ENCODE measurements at places on chromosomes 1 and 21.

DNA sequence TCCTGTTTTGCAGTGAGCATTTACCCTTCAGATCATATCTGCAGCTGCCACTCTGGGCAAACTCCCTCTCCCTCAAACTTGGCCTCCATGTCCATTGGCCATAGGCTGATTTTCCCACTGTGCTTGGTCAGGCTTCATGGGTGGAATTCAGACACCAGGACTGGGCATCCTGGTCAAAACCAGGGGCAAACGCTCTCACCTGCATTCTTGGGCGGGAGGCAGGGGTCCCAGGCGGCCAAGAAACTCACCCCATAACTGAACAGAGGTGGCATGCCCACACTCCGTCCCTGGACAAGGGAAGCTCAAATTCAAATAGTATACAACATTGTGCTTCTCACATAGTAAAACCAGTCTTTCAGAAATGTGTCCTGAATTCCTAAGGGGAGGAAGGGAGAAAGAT, 81.1 kb upstream of the ZNF648 start:
- no peak for DNase-seq

- DNase-seq = peak; percentile 47
Measured at GRCh38 chr1:155591770-155592169, 18.2 kb upstream of the MSTO1 start.

- DNase-seq = no peak
Measured at GRCh38 chr1:76234061-76234460, 159.5 kb downstream of the ST6GALNAC3 start.

GRCh38 chr1:46757247-46757955, 38.5 kb upstream of the EFCAB14 start:
- no peak for DNase-seq

DNA sequence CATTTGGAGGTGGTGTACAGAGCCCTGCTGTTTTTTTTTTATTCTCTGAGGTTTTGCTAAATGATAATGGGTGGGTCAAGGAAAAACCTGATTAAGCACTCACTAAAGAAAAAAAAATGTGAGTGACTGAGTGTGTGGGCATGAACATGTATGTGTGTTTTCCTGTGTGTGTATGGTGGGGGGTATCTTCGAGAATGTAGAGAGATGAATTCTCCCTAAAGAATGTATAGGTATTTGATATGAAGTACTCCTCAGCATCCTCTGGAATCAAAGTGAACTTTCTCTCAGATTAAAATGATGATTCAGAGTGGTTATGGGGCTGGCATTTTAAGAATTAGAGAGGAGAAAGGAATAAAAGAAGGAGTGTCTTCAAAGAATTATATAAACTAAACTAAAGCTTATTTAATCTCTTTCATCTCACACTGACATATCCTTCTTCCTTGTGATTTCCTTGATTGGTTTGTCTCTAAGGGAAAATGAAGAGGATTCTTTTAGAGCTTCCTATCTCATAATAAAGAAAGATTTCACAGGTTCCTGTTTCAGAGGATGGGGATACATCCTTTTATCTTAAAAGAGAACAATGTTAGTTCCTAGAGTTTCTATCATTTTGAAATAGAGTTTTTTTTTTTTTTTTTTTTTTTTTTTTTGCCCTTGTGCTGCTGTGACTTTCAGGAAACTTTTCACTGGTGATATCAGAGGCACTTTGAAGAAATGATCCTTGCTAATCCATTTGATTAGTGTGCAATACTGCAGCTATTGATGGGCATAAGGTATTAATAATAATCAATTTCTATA, 23.9 kb downstream of the S1PR1 start:
- DNase-seq = no peak

- DNase-seq = no peak
Measured at GRCh38 chr1:233496993-233497392, 116.9 kb upstream of the KCNK1 start.

DNA sequence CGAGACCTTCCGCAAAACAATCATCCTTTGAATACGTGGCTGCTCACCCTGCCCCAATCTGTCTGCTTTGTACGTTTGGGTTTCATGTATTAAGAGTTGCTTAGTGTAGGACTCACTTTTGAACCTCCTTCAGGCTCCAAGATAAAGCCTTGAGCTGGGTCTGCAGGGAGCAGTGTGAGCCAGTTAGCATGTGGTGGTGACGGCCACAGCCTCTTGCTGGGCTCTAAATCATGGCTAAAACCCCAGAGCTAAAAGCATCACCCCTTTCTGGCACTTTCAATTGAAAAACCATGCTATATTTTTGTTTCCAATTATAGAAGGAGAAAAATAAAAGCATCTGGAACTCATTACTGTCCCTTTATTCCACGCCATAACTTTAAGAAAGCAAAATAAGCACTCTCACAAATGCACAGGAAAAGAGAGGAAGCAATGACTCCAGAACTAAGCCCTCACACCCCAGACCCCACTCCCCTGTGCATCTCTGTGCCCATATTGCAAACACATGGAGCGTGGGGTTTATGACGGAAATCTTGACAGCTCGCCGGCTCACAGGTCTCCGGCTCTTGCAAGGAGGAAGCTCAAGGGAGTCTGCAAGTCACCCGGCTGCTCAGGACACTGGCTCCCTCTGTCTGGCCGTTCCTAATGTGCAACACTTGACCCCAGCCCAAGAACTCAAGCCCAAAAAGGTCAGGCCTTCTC, 135.5 kb downstream of the MIS18A start:
- no peak for DNase-seq

DNA sequence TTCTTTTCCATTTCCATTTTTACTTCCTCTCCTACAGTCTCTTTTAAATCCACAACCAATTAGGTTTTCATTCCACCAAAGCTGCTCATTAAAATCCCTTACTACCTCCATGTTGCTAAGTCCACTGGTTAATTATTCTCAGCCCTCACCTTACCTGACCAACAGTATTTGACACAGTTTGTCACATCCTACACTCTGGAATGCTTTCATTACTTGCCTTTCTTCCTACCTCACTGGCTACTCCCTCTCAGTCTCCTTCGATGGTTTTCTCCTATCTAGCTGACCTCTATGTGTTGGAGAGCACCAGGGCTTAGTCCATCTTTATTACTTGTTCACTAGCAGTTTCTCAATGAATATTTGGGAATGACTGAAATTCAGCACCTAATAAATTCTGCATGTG, 78.6 kb downstream of the NME7 start:
- no peak for DNase-seq

GRCh38 chr1:201346987-201347386, 30.5 kb downstream of the TNNT2 start:
- no peak for DNase-seq

GRCh38 chr1:121522061-121522759, 337.4 kb downstream of the SRGAP2C start:
- DNase-seq = no peak

DNA sequence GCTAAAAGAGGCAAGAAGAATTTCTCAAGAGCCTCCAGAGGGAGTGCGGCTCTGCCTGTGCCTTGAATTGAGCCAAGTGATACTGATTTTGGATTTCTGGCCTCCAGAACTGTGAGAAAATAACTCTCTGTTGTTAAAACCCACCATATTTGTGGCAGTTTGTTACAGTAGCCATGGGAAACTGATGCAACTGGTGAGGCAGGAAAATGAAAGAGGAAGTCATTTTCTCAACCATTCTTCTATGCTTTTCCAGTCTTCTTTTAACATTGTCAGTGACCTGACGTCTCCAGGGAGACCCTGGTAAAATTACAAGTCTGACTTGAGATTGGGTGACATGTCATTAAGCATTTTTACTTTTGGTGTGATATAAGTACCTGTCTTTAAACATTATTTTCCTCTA, 5.8 kb downstream of the OR6P1 start:
- DNase-seq = no peak

GRCh38 chr1:35030756-35031446, 844 bp downstream of the ZMYM6 start:
- DNase-seq = peak; percentile 58

DNA sequence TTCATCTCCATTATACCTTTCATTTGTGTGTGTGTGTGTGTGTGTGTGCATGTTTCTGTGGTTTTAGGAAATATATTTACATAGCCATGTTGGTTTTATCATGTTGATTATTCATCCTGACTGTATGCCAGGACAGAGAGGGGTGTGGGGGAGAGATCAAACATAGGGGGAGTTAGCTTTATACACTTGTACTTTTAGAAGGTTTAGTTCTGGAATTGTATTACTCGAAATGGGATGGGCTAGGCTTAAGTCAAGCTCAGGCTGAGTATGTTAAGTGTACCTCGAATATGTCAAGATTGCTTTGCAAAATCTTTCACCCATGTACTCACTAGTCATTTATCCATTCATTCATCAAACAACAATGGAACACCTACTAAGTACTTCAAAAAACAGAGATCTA, 123.3 kb downstream of the HMCN1 start:
- no peak for DNase-seq

DNA sequence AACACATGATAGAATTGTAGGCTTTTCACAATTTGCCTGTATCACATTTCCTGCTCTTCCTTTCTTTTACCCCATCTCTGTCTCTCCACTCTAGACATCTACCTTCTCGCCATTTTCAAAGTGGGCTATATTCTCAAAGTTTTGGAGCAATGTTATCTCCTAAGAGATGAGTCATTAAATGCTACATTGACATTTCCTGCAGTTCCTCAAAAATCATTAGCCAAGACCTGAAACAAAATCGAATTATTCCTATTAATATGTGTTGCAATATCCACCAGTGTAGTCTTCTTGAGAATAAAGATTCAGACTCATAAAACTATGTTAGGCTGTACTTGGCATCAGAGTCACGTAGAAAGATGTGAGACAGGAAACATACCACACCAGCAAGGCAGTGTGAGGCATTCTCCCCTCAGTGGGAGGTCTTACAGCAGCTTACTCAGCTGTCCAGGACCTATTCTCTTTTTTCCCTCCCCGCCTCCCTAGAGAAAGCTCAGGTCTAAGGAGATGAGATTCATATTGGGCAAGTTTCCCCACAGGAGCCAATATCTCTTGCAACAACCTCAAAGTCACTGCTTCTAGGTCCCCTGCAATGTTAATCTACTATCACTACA, 38.8 kb downstream of the FRRS1 start:
- DNase-seq = no peak

- no peak for DNase-seq
Measured at GRCh38 chr1:215986401-215986800, 419.3 kb downstream of the KCTD3 start.

GRCh38 chr1:84737590-84737989, 47.3 kb upstream of the SSX2IP start:
- DNase-seq = no peak

DNA sequence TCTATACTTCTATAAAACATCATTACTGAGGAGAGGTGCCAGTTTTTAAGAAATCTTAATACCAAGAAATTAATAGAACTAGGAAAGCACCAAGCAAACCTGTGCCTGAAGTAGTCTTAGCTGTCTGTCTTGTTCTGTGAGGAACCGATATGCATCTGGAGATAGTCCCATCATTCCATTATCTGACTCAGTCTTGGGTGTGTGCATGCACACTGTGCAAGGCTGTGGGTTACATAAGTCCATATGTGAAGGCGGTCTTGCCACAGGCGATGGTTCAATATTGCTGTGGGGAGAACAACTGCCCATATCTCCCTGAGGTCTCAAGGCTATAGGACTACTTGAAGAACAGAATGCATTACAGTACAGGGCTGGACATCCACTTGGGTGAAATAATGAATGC, 33.8 kb downstream of the STIL start:
- DNase-seq = no peak

- no peak for DNase-seq
Measured at GRCh38 chr21:39094087-39094780, 89.0 kb downstream of the PSMG1 start.

GRCh38 chr1:24827379-24828135, 82.3 kb downstream of the CLIC4 start:
- no peak for DNase-seq

- DNase-seq = no peak
Measured at GRCh38 chr21:43783098-43783700, 6.2 kb upstream of the RRP1 start.

DNA sequence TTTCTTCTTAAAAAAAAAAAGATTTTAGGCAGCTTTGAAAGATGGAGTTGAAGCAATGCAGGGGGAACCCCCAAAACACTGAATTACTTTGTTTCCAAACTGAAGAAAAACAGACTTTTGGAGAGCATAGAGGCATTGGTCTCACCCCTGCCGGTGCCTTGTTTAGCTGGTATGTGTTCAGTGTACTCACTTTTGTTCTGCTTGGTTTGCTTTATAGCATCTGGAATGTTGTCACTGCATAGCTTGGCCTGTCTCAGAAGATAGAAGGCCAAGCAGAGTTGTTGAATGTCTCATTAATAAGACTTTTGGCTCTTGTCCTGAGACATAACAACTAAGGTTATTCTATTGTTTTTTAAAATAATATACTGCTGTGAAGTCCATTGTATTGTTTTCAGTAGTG, 6.9 kb downstream of the THRAP3 start:
- no peak for DNase-seq

DNA sequence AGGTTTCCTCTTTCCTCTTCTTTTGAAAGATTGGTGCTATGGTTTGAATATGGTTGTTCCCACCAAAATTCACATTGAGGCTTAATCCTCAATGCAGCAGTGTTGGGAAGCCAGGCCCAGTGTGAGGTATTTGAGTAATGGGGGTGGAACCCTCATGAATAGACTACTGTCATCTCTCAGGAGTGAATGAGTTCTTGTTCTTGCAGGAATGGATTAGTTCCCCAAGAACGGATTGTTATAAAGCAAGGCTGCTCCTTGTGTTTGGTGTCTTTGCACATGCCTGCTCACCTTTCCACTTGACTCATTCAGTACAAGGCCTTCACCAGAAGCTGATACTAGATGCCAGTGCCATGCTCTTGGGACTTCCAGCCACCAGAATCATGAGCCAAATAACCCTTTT, 223.2 kb downstream of the BACH1 start:
- no peak for DNase-seq

DNA sequence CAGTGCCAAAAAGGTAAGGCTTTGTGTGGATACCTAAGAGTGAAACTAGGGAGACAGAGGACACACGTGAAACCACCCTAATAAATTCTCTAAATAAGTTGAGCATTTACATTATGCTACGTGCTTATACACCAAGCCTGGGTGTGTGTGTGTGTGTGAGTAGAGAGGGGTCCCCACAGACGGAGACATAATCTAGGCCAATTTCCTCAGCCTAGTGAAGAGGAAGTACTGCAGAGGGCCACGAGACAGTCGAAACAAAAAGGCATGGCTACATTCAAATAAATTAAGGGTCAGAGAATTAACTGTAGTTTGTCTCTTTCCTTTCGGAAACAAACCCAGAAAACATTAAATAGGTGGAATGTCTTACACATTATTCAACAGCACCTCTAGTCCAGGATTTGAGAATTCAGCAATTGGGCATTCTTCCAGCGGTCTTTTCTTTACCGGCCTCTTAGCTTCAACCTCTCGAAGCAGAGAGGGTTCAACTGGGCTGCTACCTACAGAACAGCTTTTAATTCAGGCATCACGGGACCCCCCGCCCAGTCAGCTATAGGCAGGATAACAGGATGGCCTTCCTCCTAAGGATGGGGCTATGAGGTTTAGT, 75.0 kb downstream of the DESI2 start:
- no peak for DNase-seq
